Sigmoid colon (tissue), 7 donors: ENCODE measurements at places on chromosomes 6 and 20. TPM values are rescaled to one million over a fixed set of nuclear protein-coding genes. Genes with fewer than 3 reads are reported as not detected.

- no peak for DNase-seq
Measured at GRCh38 chr6:28980137-28980851, 24.8 kb downstream of the ZNF311 start.

GRCh38 chr6:37146735-37147157 is 23.2 kb upstream of the PIM1 start:
- no peak for DNase-seq

DNA sequence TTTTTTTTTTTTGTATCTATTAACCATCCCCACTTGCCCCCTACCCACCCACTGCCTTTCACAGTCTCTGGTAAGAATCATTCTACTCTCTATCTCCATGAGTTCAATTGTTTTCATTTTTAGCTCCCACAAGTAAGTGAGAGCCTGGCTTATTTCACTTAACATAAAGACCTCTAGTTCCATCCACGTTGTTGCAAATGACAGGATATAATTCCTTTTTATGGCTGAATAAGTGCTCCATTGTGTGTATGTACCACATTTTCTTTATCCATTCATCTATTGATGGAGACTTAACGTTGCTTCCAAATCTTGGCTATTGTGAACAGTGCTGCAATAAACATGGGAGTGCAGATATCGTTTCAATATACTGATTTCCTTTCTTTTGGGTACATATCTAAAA is 328.5 kb downstream of the BTBD9 start:
- DNase-seq: no peak

GRCh38 chr6:34745277-34746103 is 11.8 kb upstream of the SNRPC start:
- no peak for DNase-seq

GRCh38 chr20:62595069-62595468 is 47.2 kb upstream of the SLCO4A1 start:
- DNase-seq: no peak

DNA sequence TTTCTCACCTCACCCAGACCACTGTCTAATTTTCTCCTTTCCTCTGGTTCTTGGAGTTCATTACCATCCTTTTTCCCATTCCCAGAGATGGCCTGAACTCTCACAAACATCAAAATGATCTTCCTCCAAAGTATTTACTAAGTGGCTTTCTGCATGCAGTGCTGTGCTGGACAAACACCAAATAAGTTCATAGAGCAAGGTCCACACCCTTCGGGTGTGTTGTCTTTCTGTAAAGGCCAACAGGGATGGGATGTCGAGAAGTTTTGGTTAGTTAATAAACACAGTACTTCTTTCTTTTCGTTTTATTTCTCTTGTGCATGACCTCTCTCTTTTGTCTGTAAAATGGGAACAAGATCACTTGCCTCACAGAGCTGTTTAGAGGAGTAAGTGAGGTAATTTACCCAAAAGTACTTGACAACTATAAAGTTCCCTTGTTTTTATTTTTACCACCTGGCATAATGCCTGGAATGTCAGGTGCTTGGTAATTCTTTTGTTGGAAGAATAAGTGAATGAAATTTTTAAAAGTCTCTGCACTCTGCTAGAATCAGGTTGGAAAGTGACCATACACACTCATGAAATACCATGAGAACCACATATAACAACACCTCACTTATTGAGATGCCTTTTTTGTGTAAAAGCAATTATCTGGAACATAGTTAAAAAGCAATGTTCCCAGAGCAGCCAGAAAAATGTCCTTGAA is 22.8 kb upstream of the CCN6 start:
- DNase-seq: no peak

DNA sequence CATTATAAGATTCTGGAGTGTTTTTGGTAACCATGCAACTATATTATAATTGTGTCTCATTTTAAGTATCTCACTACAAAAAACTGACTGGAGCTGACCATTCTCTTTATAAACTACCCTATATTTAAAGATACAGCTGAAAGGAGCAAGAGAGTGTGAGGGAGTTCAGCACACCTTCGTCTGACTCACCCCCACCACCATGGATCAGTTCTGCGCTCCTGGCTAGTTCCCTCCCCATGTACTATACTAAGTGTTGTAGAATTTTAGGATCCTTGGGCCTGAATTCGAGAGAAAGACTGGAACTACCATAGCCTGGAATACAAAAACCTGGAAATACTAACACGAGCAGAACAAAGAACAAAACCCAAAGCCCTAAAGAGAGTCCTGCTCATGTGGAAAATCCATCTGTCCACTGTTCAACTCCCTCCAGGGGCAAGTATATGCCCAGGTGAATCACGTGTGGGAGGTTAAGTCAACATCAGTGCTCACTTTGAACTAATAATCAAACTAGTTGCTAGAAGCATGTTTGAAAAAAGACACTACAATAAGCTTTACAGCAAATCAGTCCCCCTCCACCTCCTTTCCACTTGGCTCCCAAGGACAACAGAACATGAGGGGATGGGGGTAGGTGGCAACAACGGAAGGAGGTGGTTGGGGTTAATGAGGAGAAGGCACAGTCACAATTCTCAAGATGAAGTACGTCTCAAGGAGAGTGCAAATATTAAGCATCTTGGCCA is 46.8 kb downstream of the ELOVL5 start:
- no peak for DNase-seq

OR12D3 gene
- total RNA-seq: not detected

GPX5 gene
- total RNA-seq: not detected

FAM50B gene
- total RNA-seq: 16.1 TPM

MAS1 gene
- not detected for total RNA-seq
